ENCODE measurements at places on chromosomes 6 and 20. TPM values are rescaled to one million over a fixed set of nuclear protein-coding genes. Genes with fewer than 3 reads are reported as not detected.

GRCh38 chr6:51339728-51340127 lies 521.1 kb downstream of the TFAP2B start:
- H3K27ac ChIP-seq: no peak overlapping the region
- no peak overlapping the region for H3K4me3 ChIP-seq
- no peaks in the 10 kb centered on the region for H3K36me3 ChIP-seq
- H3K4me1 ChIP-seq: no peaks in the 10 kb centered on the region
- H3K27me3 ChIP-seq: no peaks in the 10 kb centered on the region

GRCh38 chr20:1462834-1463233 lies 3.8 kb downstream of the NSFL1C start:
- H3K27ac ChIP-seq: no peak overlapping the region
- H3K27me3 ChIP-seq: peaks cover 4% of the 10 kb centered on the region
- peaks cover 39% of the 10 kb centered on the region for H3K4me1 ChIP-seq
- DNase-seq: no peak

- H3K27ac ChIP-seq: no peak overlapping the region
- peaks cover 11% of the 10 kb centered on the region for H3K36me3 ChIP-seq
- no peak overlapping the region for H3K4me3 ChIP-seq
- H3K4me1 ChIP-seq: peaks cover 2% of the 10 kb centered on the region
- no peak for DNase-seq
Observed at GRCh38 chr20:37702403-37703034, 8.7 kb downstream of the CTNNBL1 start.

GRCh38 chr6:11729076-11729475 lies 49.5 kb downstream of the ADTRP start:
- H3K27me3 ChIP-seq: peaks cover 9% of the 10 kb centered on the region
- H3K4me3 ChIP-seq: no peak overlapping the region
- peak overlapping the region; percentile 44 for H3K27ac ChIP-seq
- no peak for DNase-seq

DNA sequence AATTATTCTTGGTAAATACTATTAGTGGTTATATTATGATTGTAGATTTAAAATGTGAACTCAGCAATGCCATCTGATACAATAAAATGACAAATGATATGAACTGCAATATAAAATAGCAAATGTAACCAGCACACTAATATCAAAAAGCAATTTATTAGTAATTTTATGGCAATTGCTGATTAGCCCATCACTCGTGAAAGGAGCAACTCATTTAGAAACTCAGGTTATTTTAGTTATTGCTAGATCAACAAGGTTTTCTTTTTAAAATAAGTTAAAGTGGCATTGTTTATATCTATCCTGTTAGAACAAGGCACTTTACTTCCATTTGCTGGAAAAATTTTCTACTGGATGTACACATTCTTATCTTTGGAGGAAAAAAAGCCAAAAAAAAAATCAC lies 18.4 kb upstream of the MCUR1 start:
- H3K36me3 ChIP-seq: no peaks in the 10 kb centered on the region
- peaks cover 24% of the 10 kb centered on the region for H3K27me3 ChIP-seq
- H3K4me3 ChIP-seq: no peak overlapping the region
- H3K27ac ChIP-seq: no peak overlapping the region

GRCh38 chr6:112195166-112195565 lies 59.2 kb downstream of the LAMA4 start:
- H3K4me3 ChIP-seq: no peak overlapping the region
- peaks cover 53% of the 10 kb centered on the region for H3K27me3 ChIP-seq
- DNase-seq: no peak
- H3K36me3 ChIP-seq: no peaks in the 10 kb centered on the region
- H3K4me1 ChIP-seq: no peaks in the 10 kb centered on the region
- no peak overlapping the region for H3K27ac ChIP-seq

DNA sequence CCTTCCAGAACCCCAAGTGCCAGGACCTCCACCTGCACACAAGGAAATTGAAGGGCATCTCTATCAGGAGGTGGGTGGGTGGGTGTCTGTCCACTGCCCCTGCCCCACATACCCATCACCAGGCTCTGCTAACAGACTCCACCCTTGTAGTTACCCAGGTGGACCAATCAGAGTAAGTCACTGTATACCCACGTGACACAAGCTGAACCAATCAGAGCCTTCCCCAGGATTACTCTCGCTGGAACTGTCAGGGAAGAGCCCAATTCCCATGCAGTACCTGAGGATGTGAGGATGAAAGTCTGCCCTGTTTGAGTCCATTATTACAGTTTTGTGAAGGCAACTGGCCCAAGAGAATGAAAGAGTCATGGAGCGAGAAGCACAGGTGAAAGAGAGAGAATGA lies 4.2 kb downstream of the OCSTAMP start:
- H3K27ac ChIP-seq: no peak overlapping the region
- no peaks in the 10 kb centered on the region for H3K27me3 ChIP-seq
- H3K36me3 ChIP-seq: no peaks in the 10 kb centered on the region

DNA sequence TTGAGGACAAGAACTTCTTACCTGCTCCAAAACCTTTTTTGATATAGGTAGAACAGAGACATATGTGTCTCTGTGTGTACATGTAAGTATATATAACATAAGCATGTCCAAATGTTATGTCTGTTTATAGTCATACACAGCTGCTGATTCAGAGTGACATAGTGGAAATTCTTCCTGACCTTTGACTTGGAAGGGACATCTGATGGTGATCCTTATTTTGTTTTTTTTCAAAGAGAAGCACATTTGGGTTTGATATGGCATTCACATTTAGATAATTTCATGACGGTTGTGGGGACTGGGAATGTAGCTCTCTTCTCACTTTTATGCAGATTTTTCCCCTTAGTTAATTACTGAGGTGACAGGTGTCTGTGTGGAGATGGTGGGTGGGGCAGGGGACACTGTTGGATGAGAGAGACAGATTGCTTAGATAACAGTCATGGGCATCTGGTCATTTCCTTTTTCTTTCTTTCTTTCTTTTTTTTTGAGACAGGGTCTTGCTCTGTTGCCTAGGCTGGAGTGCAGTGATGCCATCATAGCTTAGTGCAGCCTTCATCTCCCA lies 39.0 kb downstream of the FARS2 start:
- H3K27ac ChIP-seq: peak overlapping the region; percentile 14
- peaks cover 6% of the 10 kb centered on the region for H3K36me3 ChIP-seq
- H3K27me3 ChIP-seq: no peaks in the 10 kb centered on the region
- DNase-seq: no peak
- no peak overlapping the region for H3K4me3 ChIP-seq

GRCh38 chr6:147099974-147100373 lies 104.2 kb upstream of the STXBP5 start:
- H3K27me3 ChIP-seq: no peaks in the 10 kb centered on the region
- no peak overlapping the region for H3K4me3 ChIP-seq
- H3K36me3 ChIP-seq: no peaks in the 10 kb centered on the region
- H3K4me1 ChIP-seq: peaks cover 2% of the 10 kb centered on the region
- DNase-seq: no peak

DNA sequence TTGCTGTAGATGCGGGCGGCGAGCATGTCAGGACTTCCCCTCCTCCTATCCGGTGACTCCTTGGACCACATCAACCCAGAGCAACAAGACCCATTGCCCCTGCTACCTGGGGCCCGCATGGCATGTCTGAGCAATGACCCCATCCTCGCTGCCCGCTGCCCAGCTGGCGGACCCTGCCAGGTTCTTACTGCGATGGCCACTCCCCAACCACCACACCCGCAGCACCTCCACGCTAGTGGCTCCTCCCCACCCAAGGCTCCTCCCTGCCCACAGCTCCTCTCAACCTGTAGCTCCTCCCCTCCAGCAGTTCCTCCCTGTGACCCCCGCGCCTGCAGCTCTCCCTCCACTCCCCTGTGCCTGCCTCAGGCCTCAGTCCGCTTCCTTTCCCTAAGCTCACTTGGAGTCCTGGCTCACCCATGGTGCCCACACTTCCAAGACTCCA lies 17.6 kb upstream of the SERPINB9 start:
- no peak overlapping the region for H3K4me3 ChIP-seq
- peak; percentile 29 for DNase-seq
- H3K27ac ChIP-seq: no peak overlapping the region
- H3K4me1 ChIP-seq: peaks cover 24% of the 10 kb centered on the region

DNA sequence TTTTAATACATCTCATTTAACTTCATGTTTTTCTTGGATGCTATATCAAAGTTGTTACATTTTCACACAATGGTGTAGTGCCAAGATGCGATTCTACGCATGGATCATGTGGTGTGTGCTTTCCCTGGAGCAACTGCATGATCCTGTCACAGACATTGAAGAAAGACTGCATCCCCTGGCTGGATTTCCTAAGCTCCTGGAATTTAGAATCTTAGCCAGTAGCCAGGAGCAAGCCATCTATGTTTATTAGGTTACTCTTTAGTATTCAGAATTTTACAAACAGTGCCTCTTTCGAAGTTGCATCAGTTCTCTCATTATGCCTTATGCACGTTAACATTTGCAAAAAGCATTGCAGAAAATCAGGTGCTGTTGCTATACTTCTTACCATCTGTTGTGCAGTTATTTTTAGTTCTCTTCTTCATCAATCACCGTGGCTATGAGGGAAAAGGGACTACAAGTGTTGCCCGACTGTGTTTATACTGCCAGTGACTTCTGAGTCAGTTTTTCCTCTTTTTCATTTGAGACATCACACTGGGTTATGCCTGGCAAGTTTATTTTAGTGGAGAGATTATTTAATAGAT lies 584.2 kb downstream of the BCKDHB start:
- H3K36me3 ChIP-seq: peaks cover 2% of the 10 kb centered on the region
- no peaks in the 10 kb centered on the region for H3K27me3 ChIP-seq
- H3K4me3 ChIP-seq: no peak overlapping the region
- H3K4me1 ChIP-seq: peaks cover 4% of the 10 kb centered on the region
- no peak overlapping the region for H3K27ac ChIP-seq

- peak overlapping the region; percentile 76 for H3K4me3 ChIP-seq
- DNase-seq: peak; percentile 54
- H3K27me3 ChIP-seq: peaks cover 58% of the 10 kb centered on the region
- peaks cover 4% of the 10 kb centered on the region for H3K36me3 ChIP-seq
Observed at GRCh38 chr6:157235600-157236039, 87.7 kb downstream of the TMEM242 start.

- no peaks in the 10 kb centered on the region for H3K36me3 ChIP-seq
- H3K27ac ChIP-seq: no peak overlapping the region
- H3K27me3 ChIP-seq: peaks cover 51% of the 10 kb centered on the region
- DNase-seq: no peak
- peaks cover 6% of the 10 kb centered on the region for H3K4me1 ChIP-seq
Observed at GRCh38 chr6:79635232-79635543, 4.1 kb downstream of the SH3BGRL2 start.

DNA sequence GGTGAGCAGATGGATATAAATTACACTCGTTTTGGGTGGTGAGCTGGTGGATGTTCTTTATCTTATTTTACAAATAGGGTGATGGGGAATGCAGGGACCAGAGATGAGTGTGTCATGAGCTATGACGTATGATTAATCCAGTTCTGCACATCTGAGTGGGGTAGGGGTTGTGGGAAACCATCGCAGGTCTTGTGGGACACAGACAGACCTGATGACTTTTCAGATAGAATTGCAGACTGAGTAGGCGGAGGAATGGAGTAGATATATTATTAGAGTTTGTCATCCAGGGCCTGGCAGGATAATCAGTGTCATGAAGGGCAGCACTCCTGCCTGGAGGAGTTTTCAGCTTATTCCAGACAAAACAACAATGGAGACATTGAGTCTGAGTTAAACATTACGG lies 12.9 kb upstream of the DSP start:
- DNase-seq: no peak
- no peak overlapping the region for H3K27ac ChIP-seq
- no peak overlapping the region for H3K4me3 ChIP-seq
- peaks cover 56% of the 10 kb centered on the region for H3K27me3 ChIP-seq
- H3K4me1 ChIP-seq: no peaks in the 10 kb centered on the region

GRCh38 chr20:53445932-53446331 lies 147.7 kb downstream of the ZNF217 start:
- H3K36me3 ChIP-seq: peaks cover 2% of the 10 kb centered on the region
- H3K27me3 ChIP-seq: no peaks in the 10 kb centered on the region
- H3K27ac ChIP-seq: no peak overlapping the region
- H3K4me1 ChIP-seq: no peaks in the 10 kb centered on the region
- DNase-seq: no peak

- H3K36me3 ChIP-seq: no peaks in the 10 kb centered on the region
- H3K4me1 ChIP-seq: peaks cover 2% of the 10 kb centered on the region
- H3K27me3 ChIP-seq: peaks cover 17% of the 10 kb centered on the region
- no peak overlapping the region for H3K4me3 ChIP-seq
- no peak for DNase-seq
- H3K27ac ChIP-seq: no peak overlapping the region
Observed at GRCh38 chr20:4569092-4569491, 152.6 kb upstream of the PRND start.

- H3K27ac ChIP-seq: peak overlapping the region; percentile 4
- H3K36me3 ChIP-seq: peaks cover 14% of the 10 kb centered on the region
- H3K4me3 ChIP-seq: no peak overlapping the region
Observed at GRCh38 chr20:35871259-35871771, 83.0 kb downstream of the SCAND1 start.

The PPIL4 gene
- 18.7 TPM for total RNA-seq

The IL20RA gene
- total RNA-seq: not detected

The CRIP3 gene
- total RNA-seq: 0.50 TPM

The LHFPL5 gene
- not detected for total RNA-seq

The LAMA2 gene
- 0.02 TPM for total RNA-seq

The MUC22 gene
- not detected for total RNA-seq

The SKIC2 gene
- 93.2 TPM for total RNA-seq

The PKIB gene
- 0.47 TPM for total RNA-seq

The OPRL1 gene
- 0.99 TPM for total RNA-seq

The GTSF1L gene
- not detected for total RNA-seq

The SLC13A3 gene
- total RNA-seq: 0.19 TPM

The CRNKL1 gene
- 25.0 TPM for total RNA-seq

The CD40 gene
- 1.3 TPM for total RNA-seq

The WFDC12 gene
- total RNA-seq: not detected

The SMLR1 gene
- total RNA-seq: not detected

The GJA10 gene
- total RNA-seq: 1.3 TPM

The ADGRB3 gene
- 0.33 TPM for total RNA-seq

The SDHAF4 gene
- 12.2 TPM for total RNA-seq
